SW 1271 (cell line): ENCODE measurements at places on chromosomes 6 and 20.

- DNase-seq: no peak
Measured at GRCh38 chr6:108114841-108115597, 40.5 kb upstream of the OSTM1 start.

DNA sequence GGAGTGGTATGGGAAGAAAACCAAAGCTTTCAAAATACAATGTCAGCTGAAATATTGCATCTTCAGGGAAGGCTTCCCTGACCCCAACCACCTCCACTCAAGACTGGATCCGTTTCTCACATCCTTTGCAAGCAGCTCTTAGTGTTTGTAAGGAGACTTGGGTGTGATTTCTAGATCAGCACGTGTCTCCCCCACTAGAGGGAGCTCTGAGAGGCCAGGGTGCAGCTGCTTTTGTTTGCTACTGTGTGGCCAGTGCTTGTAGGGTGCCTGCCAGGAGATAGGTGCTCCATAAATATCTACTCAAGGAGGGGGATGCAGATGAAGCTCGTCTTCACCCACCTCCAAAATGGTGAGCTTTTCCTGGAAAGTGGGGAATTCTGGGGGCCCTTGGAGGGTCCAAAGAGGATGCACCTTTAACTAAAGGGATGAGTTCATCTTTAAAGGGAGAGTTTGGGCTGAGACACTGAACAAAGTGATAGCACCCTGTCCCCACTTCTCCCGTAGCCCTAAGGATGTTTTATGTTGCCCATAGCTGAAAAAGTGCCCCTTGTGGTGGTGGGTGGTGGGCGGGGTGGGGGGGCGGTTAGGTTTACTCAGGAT is 52.6 kb upstream of the MAFB start:
- DNase-seq: no peak

DNA sequence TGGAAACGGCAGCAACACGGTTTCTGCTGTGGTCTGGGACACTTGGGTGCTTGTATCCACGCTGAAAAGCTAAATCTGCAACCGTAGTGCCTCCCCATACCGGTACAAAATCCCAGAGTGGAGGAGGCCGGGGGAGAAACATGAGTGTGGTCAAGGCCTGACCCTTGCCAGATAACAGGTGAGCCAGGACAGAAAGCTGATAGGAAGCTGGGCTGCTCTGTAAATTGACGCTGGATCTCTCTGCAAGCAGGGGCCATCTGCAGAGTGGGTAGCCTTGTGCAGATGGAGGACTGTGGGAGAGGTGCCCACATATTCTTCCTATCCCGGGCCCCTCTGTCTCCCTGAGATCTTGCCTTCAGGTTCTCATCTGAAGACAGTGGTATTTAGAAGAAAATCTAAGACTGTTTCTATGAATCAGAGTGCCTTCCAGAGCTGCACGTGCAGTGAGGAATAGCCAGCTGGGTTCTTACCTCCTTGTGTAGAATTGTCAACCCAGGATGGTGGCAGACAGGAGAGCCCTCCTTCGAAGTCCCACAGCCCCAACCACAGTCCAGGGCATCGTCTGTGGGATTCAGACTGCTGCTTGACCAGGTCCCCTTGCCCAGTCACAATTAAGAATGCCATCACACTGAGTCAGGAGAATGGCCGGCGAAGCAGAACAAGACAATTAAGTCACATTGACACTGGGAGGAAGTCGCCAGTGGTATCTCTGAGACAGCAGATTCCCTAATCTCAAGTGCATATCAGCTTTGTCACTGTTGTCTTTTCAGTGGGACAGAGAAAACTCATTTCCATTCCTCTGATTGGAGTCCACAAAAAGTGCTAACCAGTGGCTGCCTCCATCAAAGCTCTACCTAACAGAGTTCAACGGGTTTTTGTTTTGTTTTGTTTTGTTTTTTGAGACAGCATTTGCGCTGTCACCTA is 100.0 kb upstream of the RIPOR2 start:
- no peak for DNase-seq

DNA sequence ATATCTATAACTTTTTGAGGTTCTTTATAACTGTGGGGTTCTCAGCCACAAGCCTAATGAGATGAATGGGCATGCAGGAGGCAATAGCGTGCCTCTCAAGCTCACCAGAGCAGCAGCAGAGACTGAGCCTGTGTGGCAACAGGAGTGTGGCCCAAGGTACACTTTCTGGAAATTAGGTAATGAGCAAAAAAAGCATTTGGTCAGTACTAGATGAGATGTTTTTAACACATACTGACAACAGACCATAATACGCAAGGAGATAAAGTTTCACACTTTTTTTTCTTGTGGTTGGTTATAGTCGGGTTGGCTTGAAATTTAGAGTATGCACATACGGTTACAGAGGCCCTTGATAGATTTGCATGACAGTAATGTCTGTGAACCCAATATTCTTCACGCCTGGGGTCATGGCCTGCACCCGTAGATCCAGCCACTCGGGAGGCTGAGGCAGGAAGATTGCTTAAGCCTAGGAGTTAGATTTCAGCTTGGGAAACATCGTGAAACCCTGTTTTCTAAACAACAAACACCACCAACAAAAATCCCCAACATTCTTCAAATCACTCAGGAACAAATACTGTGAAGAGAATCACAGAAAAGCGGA is 300.1 kb downstream of the GMDS start:
- no peak for DNase-seq

DNA sequence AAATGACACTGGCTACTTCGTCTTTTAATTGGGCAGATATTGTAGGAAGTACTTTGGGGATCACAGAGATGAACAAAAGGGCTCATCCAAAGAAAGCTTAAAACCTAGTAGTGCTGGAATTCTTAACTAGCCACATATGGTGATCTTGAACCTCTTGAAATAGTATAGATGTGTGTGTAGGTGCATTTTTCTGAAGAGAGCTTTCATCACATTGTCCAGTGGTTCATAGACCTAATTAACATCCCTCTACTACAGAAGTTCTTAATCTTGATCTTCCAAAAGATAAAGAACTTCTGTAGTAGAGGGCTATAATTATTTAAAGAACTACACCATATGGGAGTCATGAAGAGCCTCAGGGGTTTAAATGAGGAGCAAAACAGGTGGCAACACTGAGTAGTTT is 2.3 kb upstream of the PRIM2 start:
- DNase-seq: no peak

- peak; percentile 80 for DNase-seq
Measured at GRCh38 chr6:34610819-34611477, 54.8 kb upstream of the SPDEF start.

DNA sequence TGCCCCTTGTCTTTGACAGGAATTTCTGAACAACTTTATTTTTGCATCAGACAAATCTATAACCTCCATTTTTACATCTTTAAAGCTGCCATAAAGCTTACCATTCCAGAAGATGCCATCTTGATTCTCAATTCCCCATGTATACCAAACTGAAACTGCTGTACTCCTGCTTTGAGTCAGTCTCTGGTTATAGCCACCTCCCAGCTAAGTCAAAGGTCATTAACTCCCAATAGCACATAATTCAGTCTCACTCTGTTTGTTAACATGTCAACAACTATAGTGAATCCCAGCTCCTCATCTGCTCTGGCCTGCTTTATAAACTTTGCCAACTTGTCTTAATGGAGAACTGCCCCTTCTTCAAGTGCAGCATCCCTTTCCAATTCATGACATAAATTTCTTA is 343.6 kb downstream of the FRK start:
- no peak for DNase-seq

GRCh38 chr6:44278315-44278714 is 8.1 kb downstream of the TMEM151B start:
- no peak for DNase-seq

DNA sequence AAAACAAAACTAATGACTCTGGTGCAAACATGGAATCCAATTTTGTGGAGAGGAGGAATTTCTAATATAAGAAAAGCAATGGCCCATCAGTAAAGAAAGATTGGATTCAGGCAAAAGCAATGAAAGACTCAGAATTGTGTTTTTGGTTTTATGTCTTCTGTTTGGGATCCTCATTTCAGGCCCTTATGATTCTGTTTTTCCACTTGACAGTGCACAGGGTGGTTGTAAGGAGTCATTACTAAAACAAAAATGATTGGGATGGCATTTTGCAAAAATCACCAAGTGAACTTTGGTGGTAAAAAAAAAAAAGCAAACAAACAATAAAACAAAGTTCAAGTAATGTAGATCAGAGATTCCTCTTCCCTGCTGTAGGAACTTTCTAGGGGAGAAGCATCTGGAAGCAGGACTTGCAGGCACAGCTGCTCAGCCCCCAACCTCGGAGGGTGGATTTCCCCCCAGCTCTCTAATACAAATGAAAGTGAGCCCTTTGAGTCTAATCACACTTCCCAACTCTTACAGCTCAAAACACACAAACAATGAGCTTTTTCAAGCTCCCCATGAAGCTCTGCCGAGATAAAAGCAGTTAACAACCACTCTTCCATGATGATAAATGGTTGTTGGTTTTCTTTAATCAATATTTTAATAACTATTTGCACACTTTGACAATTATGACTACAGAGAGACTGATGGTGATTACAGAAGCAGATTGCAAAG is 177.7 kb downstream of the ZDHHC14 start:
- no peak for DNase-seq
